Hypothalamus (tissue), 51 donors: ENCODE measurements at places on chromosomes 4 and X.

DNA sequence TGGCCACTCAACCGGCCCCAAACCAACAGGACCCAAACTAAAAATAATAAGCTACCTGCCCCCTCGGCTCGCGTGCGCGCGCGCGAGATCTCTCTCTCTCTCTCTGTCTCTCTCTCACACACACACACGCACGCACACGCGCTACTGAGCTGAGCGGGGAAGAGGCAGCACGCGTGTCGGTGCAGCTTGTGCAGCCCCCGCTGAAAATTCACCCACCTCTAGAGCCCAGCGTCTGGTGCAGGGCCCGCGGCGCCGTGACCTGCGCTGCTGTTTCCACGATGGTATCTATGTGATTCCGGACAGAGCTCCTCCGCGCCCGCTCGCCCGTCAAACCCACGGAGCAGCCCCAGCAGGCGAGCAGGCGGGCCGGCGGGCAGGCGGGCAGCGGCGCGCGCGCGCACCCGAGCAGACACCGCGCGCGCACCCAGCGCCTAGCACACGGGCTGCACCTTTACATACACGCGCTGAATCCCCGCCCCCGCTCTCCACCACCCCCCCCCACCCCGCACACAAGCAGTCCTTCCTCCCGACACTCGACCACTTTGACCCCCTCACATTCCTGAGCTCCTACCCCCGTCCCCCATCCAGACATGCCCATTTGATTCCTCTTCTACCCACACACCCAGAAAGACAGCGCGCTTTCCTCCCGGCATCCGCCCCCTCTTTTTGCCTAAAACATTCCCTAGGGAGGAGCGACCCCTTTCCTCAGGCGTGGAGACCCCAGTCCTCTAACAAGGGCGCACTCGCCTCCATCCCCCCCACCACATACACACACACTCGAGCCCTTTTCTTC, 1.0 kb downstream of the SLITRK4 start:
- DNase-seq, result peak; percentile 3

- DNase-seq, result peak; percentile 75
Observed at GRCh38 chrX:69238114-69238886, 73.0 kb upstream of the PJA1 start.

DNA sequence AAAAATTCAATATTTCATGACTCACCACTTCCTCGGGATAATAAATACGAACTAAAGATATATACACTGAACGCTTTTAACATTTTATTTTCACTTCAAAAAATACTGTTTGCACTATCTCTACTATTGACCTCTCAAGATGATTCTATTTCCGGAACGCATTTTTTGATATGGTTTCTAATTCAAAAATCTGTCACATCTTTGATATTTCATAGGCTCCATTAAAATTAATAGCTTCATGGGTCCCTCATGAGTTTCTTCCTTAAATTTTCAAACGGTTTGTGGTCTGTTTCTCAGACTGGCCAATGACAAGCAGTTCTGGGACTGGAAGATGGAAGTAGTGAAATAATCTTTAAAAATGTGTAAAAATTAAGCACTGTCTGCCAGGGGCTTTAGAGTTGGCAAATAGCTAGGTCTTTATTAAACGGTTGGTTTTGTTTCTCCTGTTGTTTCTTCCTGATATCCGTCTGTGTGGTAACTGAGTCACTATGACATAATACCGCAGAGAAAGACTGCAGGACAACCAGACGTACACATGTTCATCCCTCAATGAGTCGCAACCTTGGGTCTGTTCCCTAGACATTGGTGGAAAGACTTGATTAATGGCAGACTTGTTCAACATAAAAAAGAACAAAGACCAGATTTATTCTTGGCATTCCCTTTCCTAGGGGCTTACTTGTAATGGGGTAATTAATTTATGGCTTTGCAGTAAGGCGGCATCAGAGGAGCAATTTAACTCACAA, 133.8 kb downstream of the PALLD start:
- no peak for DNase-seq

DNA sequence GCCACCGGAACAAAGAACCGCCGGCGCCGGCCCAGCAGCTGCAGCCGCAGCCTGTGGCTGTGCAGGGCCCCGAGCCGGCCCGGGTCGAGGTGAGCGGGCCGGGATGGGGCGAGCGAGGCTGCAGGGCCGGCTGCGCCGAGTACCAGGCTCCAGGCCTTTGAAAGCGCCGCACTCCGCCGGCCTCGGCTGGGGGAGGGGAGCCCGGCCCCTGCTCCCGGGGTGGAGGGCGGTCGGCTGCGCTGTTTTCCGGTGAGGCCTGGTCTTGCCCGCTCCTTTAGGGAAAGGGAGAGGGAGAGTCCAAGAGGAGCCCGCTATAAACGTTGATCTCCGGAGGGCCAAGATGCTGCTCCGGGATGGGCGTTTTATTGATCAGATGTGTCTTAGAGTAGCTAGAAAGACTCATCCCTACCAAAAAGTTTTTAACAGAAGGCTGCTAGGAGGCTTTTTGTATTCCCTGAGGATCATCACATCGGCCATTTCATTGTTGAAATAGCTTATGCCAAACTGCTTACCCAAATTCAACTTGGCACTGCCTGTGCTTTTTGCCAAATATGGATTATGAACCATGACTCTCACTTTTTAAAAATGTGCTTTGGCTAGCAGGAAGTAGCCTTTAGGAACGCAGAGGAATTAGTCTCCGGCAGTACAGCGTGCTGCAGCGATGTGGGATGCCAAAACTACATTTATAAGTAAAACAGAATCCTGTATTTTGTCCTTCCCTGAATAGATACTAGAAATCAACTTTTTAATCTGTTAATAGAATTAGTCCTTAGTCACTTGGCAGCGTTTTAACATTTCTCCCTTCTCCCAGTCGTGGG, 760 bp downstream of the TMEM165 start:
- DNase-seq, result no peak

- no peak for DNase-seq
Observed at GRCh38 chrX:55908661-55909212, 191.2 kb downstream of the RRAGB start.

DNA sequence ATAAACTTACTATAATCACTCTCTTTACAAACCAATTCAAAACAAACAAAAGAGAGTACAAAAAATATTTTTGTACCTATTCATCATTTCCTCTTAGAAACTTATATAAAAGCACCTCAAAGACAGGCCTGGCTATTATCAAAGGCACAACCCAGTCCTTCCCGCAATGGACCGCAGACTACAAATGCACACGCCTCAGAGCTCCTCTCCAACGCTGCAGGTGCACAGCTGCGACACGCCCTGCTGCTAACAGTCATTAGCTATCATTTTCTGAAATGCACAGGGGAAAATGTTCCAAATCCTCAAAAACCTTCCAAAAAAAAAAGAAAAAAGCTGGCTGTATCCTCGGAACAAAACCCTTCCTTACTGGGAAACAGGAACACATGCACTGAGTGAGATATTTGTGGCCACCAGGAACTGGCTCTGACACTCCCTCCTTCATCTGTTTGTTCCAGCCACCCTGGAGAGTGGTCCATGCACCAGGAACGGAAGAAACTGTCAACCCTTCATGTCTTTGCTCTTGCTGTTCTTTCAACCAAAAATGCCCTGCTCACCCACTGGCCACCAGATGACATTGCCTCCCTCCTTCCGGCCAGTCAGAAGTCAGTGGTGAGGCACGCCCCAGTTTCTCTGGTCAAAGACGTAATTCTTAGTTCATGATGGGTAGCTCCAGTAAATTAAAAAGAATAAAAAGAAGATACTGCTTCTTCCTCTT, 16.7 kb downstream of the IRF2 start:
- no peak for DNase-seq

DNA sequence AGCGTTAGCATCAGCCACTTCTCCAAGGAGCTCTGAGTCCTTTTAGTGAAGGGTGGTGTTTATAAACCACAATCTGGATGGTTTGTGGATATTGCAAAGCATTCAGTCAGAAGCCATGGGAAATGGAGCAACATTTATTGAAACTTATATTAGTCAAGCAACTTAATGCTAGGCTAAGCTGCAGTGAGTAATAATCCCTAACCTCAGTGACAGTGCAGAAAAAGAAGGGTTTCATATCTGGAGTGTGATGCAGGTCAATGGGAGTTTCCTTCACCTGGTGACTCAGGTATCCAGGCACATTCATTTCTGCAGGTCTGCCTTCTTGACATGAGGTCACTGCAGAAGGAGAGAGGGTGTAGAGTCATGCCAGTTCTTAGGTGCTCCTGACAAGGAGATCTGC, 10.4 kb upstream of the DRD5 start:
- no peak for DNase-seq

- DNase-seq, result peak; percentile 30
Observed at GRCh38 chr4:147707892-147708672, 23.8 kb upstream of the ARHGAP10 start.

- DNase-seq, result no peak
Observed at GRCh38 chr4:112807083-112807482, 170.1 kb downstream of the LARP7 start.

- DNase-seq, result no peak
Observed at GRCh38 chrX:130754353-130754752, 148.7 kb downstream of the ENOX2 start.

GRCh38 chr4:163271555-163272127, 60.8 kb downstream of the NPY1R start:
- DNase-seq, result no peak

GRCh38 chr4:90318193-90318592, 191.0 kb downstream of the CCSER1 start:
- no peak for DNase-seq

- no peak for DNase-seq
Observed at GRCh38 chr4:152957437-152958171, 21.5 kb downstream of the FHDC1 start.

DNA sequence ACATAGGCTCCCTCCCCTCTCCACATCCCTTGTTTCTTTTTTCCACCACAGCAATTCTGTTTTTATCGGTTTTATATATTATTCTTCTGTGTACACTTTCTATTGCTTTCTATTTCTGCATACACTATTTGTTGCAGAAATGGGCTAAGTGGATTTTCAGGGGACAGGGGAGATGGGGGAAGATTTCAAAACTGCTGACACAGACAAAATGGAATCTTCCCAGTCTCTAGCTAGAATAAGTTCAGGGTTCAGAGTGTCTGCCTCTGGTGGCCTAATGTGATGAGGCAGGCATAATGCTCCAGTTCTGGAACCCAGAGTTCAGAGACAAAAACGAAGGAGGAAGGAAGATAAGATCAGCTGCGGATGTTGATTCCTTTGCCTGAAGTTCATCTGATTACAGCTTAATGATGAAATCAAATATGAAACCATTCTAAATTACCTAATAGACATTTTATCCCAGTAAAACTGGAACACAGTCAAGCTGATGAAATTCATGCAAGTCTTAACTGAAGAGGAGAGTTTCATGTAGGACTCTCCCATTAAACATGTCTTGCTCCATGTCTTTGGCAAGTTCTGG, 447.1 kb downstream of the AFF2 start:
- DNase-seq, result no peak

DNA sequence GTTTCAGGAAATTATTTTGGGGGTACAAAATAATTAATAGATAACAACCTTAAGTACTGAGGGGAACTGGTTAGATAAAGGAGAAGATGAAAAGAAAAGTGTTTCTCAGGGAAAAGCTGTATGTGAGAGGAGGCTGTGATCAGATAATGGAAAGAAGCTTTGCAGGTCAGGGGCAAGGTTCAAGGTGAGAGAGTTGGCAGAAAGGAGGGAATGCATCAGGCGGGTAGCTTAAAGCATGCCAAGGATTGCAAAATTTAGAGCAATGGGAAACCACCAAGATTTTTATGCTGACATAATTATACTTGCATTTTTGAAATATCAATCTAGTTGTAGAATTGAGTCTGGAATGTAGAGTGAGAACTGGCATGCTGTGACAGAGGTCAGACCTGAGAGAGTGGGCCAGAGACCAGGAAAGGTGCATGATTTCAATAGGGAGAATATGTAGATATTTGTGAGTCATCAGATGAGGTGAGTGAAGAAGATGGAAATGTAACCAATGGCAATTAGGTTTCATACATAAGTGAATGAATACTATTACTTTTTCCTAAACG, 508.7 kb downstream of the TRIML1 start:
- no peak for DNase-seq

DNA sequence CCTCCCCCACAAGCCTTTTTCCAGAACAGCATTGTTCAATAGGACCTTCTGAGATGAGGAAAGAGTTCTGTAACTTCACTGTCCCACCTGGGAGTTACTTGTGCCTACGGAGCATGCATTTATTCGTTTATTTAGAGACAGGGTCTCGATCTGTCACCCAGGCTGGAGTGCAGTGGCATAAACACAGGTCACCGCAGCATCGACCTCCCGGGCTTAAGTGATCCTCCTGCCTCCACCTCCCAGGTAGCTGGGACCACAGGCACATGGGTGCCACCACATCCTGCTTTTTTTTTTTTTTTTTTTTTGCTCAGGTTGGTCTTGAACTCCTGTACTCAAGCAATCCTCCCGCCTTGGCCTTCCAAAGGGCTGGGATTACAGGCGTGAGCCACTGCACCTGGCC, 2.9 kb downstream of the MAP3K15 start:
- no peak for DNase-seq

GRCh38 chr4:11297201-11297600, 131.5 kb downstream of the HS3ST1 start:
- no peak for DNase-seq

GRCh38 chr4:98728871-98729270, 70.5 kb upstream of the TSPAN5 start:
- DNase-seq, result no peak

DNA sequence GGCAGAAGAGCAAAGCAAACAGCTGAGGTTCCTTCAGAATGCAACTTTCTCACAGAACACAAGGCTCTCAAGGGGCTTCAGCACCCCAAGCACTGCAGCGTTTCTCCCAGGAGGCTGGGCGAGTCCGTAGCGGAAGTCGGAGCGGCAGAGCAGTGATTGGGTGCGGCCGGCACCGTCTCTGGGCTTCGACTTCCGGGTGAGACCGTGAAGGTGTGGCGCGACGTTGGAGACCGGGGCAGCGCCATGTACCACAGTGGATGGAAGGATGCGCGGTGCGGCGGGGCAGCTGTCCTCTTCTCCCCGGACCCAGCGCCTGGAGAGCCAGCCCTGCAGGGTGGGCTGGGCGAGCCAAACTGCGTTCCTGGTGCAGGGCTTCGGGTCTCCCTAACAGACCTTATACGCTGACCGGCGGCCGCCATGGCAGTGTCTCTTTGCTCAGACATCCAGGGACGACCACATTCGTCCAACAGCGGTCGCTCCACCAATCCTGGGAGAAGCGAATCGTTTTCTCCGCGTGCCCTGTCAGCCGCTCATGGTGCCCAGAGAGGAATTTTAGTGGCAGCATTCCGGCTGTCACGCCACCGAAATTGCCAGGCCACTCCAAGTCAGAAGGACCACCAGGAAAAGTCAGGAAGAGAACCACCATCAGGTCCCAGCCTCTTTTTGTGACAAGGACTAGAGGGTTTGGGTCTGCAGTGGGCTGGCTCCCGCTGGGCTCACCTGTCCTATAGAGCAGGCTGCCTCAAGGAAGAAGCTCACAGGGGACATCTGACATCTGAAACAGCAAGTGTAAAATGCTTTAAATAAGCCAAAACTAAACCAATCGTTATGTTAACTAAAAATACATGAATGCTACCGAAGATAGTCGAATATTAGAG, 20.5 kb downstream of the TRIM61 start:
- peak; percentile 55 for DNase-seq

GRCh38 chrX:5708251-5708650, 520.4 kb downstream of the NLGN4X start:
- no peak for DNase-seq

- DNase-seq, result no peak
Observed at GRCh38 chrX:7316887-7317286, 168.9 kb upstream of the PUDP start.

- no peak for DNase-seq
Observed at GRCh38 chr4:156036496-156036895, 82.8 kb upstream of the CTSO start.

GRCh38 chr4:67892905-67893304, 9.1 kb upstream of the TMPRSS11D start:
- DNase-seq, result no peak
